Spinal cord (tissue), 10 donors: ENCODE measurements at places on chromosomes 11 and 22.

- no peak for DNase-seq
Measured at GRCh38 chr11:110190885-110191284, 97.7 kb downstream of the ZC3H12C start.

- no peak for DNase-seq
Measured at GRCh38 chr11:21475276-21475675, 717.6 kb upstream of the ANO5 start.

DNA sequence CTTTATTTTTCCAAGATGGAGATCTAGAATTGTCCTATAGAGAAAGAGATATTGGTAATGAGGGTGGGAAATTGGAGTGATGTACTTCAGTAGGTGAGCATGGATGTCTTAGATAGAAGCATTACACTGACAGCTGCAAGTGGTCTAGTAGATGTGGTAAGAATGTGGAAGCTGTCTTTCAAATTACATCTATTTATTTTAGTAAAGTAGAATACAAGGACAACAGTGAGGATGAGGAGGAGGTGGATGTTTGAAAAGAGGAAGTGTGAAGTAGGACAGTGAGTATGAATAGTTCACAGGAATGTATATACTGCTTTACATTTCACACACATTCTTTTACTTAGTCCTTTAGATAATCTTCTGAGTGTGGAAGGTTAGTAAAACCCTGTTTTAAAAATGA lies 64.2 kb downstream of the HIPK3 start:
- DNase-seq = no peak

DNA sequence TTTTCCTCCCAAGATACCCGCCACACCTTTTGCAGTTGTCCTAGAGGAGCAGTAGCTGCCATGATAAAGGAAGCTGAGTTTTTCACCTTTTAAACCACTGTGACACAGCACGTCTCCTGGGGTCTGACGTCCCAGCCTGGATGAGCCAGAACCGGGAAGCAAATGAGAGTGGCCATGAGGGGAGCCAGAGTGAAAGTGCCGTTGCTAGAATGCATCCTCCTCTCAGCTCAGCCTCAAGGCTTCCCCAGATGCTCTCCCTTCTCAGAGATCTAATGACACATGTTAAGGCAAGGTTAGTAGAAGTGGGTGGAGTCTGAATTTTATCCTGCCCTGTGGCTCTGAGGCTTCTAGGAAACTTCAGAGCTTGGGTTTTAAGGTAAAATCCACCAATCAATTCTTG lies 23.4 kb upstream of the HTR3A start:
- peak; percentile 43 for DNase-seq

DNA sequence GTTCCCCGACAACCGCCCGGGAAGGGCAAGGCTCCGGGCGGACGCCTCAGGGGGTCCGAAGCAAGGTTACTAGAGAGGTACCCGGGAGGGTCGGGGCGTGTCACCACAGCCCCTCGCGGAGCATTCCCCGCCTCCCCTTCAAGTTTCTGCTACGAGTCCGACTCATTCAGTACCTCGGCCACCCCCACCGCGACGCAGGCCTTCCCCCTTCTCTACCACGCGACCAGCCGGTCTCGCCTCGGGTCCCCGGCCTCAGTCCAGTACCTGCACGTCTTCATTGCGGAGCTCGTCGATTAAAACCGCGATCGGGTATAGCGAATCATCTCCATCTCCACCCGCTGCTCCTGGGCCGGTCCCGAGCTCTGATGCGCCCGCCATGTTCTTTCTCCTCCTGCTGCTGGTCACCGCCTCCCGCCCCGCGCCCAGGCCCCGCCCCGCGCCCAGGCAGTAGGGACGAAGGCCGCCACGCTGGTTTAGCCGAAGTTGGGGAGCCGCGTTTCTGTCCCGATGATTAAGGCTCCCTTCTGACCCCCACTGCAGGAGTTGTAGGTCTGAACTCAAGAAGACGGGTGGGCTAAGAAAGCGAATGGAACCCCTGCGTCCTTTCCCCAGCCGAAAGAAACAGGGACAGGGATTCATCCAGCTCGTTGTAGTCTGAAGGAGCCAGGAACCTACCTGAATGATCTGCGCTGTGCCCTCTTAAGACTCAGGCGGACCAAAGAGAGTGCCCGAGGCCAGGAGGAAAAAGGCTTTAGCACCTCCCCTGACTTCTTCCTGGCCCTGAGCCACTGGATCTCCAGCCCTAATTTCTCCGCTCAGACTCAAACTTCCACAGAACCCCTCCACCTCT lies at the start of gene PPP2R1B:
Gene PPP2R1B (minus strand): TSS at position 406 of the 850 bp plus-strand sequence. CDS start 28 bp downstream, at position 378.
- DNase-seq = peak; percentile 64

DNA sequence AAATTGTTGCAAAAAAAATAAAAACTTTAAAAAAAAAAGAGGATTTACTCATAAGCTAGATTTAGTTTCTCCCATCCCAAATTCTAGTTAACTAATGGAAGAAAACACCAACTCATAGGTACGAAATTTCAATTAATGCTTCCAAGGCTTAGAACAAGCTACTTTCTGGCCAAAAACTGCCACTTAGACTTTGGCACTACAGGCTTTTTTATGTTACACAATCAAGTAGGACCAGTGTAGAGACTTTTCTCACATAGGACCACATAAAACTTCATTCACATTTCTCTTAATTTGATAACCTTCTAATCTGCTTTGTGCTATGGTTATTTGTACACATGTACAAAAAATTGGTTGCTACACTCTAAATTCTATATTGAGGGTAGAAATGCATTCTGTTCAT lies 3.1 kb downstream of the ST13 start:
- DNase-seq = no peak
